ENCODE measurements at places on chromosomes 3 and 15. TPM values are rescaled to one million over a fixed set of nuclear protein-coding genes. Genes with fewer than 3 reads are reported as not detected.
A peak's percentile ranks its signal among the peaks of the same experiment; 100 is the strongest.

DNA sequence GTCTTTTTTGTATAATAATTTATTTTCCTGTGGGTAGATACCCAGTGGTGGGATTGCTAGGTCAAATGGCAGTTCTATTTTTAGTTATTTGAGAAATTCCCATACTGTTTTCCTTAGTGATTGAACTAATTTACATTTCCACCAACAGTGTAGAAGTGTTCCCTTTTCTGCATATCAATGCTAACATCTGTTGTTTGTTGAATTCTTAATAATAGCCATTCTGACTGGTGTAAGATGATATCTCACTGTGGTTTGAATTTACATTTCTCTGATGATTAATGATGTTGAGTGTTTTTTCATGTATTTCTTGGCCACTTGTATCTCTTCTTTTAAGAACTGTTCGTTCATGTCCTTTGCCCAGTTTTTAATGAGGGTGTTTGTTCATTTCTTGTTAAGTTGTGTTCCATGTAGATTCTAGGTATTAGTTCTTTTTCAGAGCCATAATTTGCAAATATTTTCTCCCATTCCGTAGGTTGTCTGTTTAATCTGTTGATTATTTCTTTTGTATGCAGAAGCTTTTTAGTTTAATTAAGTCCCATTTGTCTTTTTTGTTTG, 713.3 kb upstream of the EPHA6 start:
- peak; percentile 15 for DNase-seq

GRCh38 chr3:99482191-99482590, 156.2 kb upstream of the COL8A1 start:
- no peak for DNase-seq

DNA sequence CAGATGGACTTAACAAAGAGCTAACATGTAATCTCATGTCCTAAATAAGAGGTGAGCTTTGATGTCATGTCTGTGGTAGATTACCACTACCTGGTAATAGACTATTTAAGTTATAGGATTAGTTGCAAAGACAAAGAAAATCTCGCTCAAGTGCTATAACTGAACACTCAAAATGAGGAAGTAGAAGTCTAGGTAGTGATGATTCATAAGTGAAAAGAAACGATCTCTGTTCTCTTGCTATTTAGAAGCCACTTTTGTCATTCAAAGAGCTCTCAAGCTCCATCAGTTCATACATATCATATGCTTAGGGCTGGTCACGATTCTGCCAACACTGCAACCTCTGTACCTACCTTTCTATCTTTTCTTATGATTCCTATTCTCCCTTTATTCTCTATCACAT, 110.9 kb downstream of the EDEM1 start:
- no peak for DNase-seq

DNA sequence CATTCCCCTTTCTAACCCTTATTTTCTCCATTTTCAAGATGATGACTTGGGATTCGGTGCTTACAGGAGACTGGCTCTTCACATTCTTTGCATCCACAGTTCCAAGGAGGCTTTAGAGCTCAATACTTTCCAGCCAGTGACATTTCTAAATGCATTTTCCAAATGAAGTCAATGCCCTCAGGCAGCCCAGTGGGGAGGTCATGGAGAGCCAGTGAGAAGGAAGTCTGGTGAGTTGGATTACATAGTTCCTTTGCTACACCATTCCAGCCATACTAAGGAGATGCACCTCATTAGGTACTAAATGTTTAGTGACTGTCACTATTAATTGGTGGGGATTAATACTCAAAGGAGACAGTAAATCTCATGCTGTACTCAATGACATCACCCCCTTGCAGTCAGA, 248.1 kb downstream of the LRRN1 start:
- no peak for DNase-seq

- no peak for DNase-seq
Observed at GRCh38 chr3:58120075-58120812, 90.5 kb downstream of the DNASE1L3 start.

- no peak for DNase-seq
Observed at GRCh38 chr3:66797889-66798560, 200.1 kb upstream of the KBTBD8 start.

GRCh38 chr3:136949146-136949545, 8.6 kb upstream of the IL20RB start:
- no peak for DNase-seq

DNA sequence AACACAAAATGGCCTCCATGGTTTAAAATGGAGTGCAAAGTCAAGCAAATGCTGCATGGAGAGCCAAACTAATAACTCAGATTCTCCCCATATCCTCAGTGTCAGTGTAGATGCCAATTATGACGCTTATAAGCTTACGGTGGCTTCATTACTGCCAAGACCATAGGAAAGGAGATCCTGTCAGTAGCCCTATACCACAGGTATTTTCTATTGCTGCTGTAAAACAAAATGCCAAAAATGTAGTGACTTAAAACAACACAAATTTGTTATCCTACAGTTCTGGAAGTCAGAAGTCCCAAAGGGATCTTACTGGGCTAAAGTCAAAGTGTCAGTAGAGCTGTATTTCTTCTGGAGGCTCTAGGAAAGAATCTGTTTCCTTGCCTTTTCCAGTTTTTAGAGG, 149.8 kb upstream of the GBE1 start:
- no peak for DNase-seq

- no peak for DNase-seq
Observed at GRCh38 chr3:170437696-170438407, 19.2 kb downstream of the CLDN11 start.

DNA sequence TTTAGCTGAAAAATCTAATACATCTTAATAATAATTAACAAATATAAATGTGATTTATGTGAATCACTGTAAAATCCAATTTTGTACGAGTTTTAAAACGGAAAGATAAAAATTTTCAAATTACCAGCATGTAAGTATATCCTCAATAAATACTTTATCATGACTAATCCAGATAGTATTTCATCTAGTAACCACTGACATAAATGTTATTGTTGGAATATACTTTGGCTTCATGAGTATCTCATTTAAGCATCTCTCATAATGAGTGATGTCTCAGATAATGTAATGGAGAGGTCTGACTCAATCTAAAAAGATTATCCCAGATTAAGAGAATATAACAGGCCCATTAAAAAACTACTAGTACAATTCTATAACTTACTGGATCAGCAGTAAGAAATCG, 216.3 kb downstream of the STAG1 start:
- no peak for DNase-seq

- DNase-seq, result no peak
Observed at GRCh38 chr3:173473237-173473636, 75.7 kb downstream of the NLGN1 start.

DNA sequence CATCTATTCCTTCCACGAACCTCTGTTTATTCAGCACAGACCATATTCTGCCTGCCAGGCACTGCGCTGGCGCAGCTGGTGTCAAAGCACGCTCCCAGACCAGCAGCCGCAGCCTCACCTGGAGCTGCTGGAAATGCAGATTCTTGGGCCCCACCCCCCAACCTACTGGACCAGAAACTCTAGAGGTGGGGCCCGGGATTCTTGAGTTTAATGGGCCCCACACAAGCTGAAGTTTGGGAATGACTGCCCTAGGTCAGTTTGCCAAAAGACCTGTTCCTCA, 7.0 kb downstream of the CHST13 start:
- DNase-seq, result no peak

GRCh38 chr15:38257676-38258075, 5.0 kb downstream of the SPRED1 start:
- DNase-seq, result no peak

- DNase-seq, result no peak
Observed at GRCh38 chr3:133256787-133257483, 142.9 kb upstream of the BFSP2 start.

GRCh38 chr15:33262306-33262705, 48.5 kb upstream of the RYR3 start:
- no peak for DNase-seq

GRCh38 chr3:61177450-61177849, 73.8 kb downstream of the FHIT start:
- DNase-seq, result no peak

DNA sequence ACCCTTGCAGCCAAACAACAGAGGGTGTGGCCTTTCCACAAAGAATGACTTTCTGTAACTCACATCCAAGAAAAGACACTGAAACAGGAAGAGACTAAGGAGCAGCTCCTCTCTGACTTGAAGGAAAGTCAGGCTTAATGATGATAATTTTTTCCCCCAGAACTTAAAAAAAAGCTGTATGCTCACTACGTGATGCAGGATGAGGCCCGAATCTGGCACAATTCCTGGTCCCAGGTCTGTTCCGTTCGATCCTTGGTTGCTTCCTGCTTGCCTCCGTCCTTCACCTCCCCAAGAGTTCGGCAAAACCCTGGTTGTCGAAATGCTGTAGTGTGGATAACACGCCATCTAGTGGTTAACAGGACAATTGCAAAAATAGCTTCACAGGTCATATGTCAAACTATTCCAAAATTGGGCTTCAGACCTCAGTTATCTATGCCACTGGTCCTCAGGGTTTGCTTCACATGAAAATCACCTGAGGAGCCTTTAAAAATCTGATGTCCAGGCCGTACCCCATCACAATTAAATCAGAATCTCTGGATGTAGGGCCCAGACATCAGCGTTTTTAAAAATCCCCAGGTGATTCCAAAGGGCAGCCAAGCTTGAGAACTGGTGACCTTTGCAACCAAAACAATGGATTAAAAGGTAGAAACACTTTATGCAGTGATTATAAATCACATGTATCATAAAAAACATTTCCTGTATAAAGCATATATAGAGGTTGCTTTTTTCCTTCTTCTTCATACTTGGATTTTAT, 28.1 kb upstream of the SYNM start:
- peak; percentile 62 for DNase-seq

DNA sequence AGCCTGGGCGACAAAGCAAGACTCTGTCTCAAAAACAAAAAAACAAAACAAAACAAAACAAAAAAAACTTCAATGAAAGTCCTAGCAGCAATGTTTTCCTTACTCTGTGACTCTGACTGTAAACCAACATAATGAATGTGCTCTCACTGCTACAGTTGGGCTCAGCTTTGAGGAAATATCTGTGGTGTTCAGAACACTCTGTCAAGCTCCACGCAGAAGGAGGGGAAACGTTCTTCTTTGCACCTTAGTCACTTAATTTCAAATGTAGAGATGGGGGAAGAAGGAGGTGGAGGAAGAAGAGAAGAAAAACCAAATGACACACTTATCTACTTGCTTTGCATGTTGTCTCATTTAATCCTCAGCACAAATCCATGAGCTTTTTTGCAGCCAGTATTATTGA, 107.1 kb upstream of the UBE3A start:
- DNase-seq, result no peak

- DNase-seq, result no peak
Observed at GRCh38 chr15:101049282-101049681, 130.1 kb downstream of the LRRK1 start.

GRCh38 chr15:97881346-97881965, 79.0 kb upstream of the ARRDC4 start:
- no peak for DNase-seq

DNA sequence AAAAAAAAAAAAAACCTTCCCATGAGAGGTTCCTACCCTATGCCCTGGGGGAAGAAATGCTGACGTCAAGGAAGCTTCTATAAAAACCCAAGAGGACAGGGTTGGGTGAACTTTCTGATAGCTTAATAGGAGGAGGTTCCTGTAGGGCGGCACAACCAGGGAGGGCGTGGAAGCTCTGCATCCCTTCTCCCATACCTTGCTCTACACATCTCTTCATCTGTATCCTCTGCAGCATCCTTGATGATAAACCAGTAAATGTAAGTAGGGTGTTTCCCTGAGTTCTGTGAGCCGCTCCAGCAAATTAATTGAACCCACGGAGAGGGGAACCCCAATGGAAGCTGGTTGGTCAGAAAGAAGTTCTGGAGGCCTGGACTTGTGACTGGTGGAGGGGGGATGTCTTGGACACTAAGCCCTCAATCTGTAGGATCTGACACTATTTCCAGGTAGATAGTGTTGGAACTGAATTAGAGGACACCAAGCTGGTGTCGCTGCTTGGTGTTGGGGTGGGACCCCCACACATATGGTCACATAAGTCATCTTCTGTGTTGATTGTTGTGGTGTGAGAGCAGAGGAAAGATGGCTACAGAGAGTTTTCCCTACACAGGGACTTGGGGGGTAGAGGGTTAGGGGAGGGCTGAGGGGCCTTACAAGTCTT, 91.5 kb downstream of the ST6GAL1 start:
- DNase-seq, result no peak

GRCh38 chr15:60370105-60370868, 27.5 kb downstream of the ANXA2 start:
- DNase-seq, result no peak

DNA sequence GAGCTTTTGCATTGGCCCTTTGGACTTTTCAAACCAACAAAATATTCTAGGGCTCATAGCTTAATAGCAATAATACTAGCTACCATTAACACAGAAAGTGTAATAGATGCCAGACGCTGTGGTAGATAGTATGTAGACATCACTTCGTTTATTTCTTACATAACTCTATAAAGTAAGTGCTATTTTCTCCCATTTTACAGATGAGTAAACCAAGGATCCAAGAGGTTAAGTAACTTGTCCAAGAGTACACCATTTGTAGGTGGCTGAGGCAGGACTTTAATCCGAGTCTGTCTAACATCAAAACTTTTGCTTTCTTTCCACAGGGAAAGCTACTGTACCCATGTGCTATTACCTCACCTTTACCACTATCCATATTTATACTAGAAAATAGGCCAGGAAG, 12.0 kb downstream of the EID1 start:
- no peak for DNase-seq

DNA sequence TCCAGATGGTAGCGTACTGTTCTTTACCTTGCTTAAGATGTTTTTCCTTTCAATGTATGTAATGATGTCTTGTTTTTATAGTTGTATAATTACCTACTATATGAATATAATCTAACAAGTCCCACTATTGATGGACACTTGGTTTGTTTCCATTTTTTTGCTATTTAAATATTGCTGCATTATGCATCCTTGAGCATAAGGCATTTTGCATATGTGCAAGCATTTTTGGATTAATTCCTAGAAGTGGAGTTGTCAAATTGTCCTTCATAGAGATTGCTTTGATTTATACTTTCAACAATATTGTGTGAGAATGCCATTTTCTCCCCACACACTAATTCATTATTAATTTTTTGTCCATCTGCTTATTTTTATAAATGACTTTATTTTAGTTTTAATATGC, 17.7 kb downstream of the TOPAZ1 start:
- DNase-seq, result no peak

Gene WDR76
- 17.1 TPM for total RNA-seq

Gene PRRT3
- total RNA-seq, result 0.95 TPM

Gene IL1RAP
- 21.7 TPM for total RNA-seq

Gene DUOXA1
- 12.3 TPM for total RNA-seq

Gene ALDH1L1
- total RNA-seq, result 11.5 TPM

Gene CATSPER2
- total RNA-seq, result 4.7 TPM

Gene SLC28A1
- total RNA-seq, result 0.11 TPM

Gene SEC22C
- 57.8 TPM for total RNA-seq

Gene GLDN
- total RNA-seq, result 1.9 TPM

Data from urinary bladder (tissue), 4 donors.